ENCODE measurements at places on chromosomes 7 and 10.

GRCh38 chr10:110273474-110273873 lies 31.2 kb downstream of the SMNDC1 start:
- no peak for DNase-seq

DNA sequence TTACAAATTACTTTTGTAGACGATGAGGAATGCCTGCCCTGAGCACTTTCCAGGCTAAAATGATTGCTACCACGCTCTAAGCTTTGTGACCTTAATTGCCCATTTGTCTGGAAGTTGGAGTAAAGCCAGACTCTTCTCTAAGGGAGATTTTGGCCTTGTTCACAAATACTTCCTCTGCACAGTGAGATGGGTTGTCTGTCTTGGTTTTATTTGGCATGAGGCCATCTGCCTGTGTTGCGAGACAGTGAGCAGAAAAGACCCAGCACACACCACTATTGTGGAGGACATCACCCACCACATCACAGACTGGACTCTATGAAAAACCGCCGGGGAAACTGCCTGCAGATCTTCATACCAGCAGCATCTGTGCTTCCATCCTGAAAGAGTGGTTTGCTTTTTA lies 138.4 kb downstream of the BICC1 start:
- DNase-seq = peak; percentile 86

GRCh38 chr7:151792086-151792485 lies 84.8 kb downstream of the PRKAG2 start:
- no peak for DNase-seq

GRCh38 chr7:41005374-41005901 lies 697.5 kb downstream of the INHBA start:
- no peak for DNase-seq

- no peak for DNase-seq
Observed at GRCh38 chr7:10085231-10085630, 888.4 kb upstream of the PHF14 start.
